ENCODE measurements at places on chromosomes 2 and 18.

DNA sequence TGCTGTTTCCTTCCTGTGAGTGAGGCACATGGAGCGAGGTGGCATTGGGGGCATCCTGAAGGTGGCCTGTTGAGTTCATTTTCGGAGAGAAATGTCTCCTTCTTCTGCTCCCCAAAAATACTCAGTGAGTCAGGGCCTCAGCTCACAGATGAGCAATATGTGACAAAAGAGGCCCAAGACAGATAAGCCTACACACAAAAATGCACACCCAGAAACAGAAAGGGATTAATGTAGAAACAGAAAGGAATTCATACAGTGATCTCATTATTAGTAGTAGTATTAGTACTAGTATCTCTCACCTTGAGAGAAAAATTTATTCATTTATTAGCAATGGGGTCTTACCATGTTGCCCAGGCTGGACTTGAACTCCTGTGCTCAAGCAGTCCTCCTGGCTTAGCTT lies 5.1 kb downstream of the GPR75 start:
- ATAC-seq, result no peak

DNA sequence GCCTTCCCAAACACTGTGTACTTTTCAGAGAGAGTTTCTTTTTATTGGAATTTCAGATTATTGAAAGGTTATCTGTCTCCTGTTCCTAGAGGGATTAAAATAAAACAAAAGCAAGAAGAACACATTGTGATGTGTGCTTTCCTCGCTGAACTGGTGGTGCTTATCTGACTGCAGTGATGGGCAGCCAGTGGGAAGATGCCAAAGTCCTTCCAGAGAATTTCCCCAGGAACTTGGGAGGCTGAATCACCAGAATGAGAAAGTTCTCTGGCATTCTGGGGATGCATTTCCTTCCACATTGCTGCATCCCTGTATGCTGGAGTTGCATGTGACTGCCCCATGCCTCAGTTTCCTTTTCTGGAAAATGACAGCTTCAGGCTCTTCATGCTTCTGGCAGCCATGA lies 53.9 kb upstream of the SEC11C start:
- ATAC-seq, result no peak

GRCh38 chr18:51070545-51070944 lies 40.5 kb downstream of the SMAD4 start:
- peak; percentile 93 for ATAC-seq

- ATAC-seq, result no peak
Observed at GRCh38 chr2:43190311-43191052, 35.9 kb downstream of the ZFP36L2 start.

- ATAC-seq, result no peak
Observed at GRCh38 chr2:63009490-63009889, 41.1 kb upstream of the OTX1 start.

DNA sequence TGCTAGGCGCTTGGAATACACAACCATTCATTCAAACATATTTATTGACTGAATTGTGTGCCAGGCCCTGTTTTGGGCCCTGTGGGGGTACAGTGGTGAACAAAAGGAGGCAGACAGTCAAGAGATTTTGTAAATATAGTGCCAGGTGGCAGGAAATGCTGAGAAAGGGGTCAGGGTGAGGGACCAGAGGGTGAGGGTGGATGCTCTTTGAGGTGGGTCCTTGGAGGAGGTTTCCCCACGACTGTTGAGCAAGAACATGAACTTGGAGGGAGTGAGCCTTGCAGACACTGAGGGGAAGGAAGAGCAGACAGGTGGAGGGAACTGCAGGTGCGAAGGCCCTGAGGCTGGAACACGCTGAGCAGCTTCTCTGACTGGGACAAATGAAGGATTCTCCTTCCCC lies 40.7 kb downstream of the ODC1 start:
- no peak for ATAC-seq

DNA sequence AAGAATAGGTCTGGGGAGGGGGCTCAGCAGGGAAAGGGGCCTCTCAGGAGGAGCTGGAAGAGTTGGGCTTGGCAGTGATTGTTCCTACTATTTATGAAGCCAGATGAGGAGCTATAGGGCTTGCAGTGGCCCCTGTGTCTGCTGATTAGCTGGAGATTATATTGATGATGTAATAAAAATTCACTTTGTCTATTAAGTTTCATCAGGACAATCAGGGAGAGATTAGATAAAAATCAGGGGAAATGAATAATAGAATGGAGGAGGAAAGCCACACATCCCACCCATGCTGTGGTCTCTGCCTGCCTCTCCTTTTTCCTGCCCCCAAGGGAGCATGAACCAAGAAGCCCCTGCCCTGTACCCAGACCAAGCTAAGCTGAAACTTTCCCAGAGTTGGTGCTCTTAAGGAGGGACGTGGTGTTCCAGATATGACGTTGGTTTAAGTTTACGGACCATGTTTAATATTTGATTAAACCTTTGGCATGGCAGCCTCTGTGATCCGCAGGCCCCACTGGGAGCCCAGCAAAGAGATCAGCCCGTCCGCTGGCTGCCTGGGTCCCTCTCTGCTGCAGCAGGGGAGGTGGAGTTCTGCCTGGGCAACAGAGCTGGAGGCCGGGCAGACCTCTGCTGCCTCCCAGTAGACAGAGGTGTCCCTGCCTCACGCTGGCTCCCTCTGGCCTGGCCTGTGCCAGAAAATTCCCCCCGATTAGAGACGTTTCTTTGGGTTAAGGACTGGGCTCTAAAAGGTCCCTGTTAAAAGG lies 15.3 kb downstream of the CELF4 start:
- ATAC-seq, result no peak

GRCh38 chr2:188303363-188304031 lies 11.8 kb downstream of the GULP1 start:
- ATAC-seq, result no peak

DNA sequence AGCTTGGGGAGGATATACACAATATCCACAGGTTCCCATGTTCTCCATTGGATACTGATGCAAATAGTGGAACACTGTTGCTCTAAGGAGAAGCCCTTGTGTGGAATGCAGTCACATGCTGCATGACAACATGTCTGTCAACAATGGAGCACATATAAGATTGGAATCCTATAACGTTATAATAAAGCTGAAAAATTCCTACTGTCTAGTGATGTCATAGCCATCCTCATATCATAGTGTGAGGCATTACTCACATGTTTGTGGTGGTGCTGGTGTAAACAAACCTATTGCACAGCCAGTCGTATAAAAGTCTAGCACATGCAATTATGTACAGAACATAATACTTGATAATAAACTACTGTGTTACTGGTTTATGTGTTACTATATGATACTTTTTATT lies 394.7 kb downstream of the FBXO15 start:
- ATAC-seq, result no peak

- no peak for ATAC-seq
Observed at GRCh38 chr18:76634564-76634963, 139.5 kb upstream of the ZNF516 start.

- ATAC-seq, result no peak
Observed at GRCh38 chr2:54084600-54084999, 30.8 kb upstream of the ACYP2 start.

DNA sequence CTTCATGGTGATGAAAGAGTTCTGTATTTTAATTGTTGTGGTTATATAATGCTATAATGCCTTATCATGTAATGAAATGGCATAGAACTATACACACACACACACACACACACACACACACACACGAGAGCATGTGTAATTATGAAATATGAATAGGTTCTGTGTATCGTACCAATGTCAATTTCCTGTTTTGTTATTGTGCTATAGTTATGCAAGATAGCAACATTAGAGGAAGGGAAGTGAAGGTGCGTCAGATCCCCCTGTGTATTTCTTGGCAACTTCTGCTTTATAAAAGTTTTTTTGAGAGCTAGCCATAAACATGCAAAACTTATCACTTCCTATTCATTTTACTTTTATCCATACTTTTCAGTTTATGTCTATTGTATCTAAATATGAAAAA lies 60.7 kb upstream of the ARHGAP15 start:
- ATAC-seq, result no peak

DNA sequence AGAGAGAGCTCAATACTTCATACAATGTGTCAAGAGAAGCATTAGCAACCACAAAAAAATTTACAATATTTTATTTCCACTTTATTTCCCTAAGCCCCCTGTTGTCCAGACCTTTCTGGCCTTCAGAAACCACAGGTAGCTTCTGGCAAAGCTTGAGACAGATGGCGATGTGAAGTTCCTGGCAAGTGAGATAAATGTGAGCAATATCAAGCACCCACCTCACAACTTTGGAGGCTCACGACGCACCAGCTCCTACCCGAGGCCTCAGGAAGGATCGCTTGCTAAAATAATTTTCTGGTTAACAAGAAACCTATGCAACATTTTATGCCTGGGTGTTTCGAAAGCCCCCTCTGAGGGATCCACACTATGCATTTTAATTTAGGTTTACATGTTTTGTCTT lies 158.1 kb upstream of the CHAC2 start:
- no peak for ATAC-seq

DNA sequence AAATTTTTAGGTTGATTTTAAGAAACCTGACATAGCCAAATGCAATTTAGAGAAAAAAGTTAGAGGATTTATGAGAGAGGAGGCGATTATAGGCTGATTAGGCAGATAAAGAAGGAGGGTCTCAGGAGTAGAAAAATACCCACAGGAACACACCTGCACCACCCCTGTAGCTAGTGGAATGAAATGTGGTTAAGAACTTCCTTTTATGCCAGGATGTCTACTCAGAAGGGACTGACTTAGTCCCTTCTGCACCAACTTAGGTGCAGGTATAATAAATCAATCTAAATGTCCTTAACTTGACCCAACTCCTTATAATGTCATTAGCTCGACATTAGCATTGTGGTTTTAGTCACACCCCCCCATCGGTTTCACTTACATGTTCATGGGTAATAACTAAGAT lies 1274.5 kb upstream of the TMEFF2 start:
- ATAC-seq, result no peak

DNA sequence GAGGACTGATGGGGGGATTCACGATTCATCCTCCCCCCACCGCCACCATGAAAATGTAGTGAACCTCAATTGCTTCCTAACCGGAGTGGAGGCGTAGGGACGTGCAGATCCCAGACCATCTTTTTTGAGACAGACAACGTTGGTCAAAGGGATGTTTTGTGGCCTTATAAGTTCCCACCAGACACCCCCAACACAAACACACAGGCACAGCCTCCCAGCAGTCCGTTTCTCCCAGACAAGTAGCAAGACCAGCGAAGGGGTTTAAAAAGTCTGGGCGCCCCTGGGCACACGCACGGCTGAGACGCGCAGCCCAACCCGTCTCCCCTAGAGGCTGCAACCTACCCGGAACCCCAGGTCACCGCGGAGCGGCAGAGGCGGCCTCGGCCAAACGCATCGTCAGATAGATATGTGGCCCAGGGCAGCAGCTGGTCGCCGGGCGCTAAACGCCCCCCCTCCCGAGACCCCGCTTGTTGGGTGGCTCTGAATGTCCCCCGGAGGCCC lies 1.3 kb downstream of the GBX2 start:
- ATAC-seq, result no peak

GRCh38 chr2:140349695-140350094 lies 1569.5 kb upstream of the NXPH2 start:
- no peak for ATAC-seq

DNA sequence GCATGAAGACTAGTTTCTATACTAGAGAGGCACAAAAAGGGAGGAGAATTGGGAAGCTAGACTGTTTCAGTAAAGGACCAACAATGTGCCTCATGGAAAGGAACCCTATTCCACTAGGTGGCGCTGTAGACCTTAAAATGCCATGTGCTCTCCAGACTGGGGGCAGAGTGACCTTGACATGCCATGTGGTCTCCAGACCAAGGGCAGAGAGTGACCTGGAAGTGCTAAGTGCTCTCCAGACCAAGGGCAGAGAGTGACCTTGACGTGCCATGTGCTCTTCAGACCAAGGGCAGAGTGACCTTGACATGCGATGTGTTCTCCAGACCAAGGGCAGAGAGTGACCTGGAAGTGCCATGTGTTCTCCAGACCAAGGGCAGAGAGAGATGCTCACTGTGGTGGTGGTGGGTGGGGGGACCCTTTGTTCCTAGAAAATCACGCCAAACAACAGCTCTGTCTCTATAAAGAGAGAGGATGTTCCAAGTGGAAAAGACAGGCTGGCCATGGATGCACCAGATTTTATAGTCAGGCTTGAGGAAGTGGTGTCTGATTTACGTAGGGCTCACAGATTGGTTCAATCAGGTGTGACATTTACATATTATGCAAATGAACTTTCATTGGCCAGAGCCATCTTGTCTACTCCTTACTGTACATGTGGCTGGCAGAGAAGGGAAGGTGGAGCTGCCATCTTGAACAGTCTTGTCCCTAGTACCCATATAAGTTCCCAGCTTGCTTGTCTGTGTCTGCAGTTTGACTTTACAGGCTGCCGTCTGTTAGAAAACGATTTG lies 344.0 kb upstream of the DDX18 start:
- no peak for ATAC-seq

- no peak for ATAC-seq
Observed at GRCh38 chr2:229003256-229003655, 267.8 kb downstream of the PID1 start.

- no peak for ATAC-seq
Observed at GRCh38 chr2:119681203-119681867, 2.3 kb downstream of the TMEM177 start.

- no peak for ATAC-seq
Observed at GRCh38 chr2:160816916-160817499, 323.4 kb upstream of the RBMS1 start.

- no peak for ATAC-seq
Observed at GRCh38 chr2:238106339-238106697, 6.2 kb downstream of the ESPNL start.

GRCh38 chr2:9398881-9399780 lies 24.2 kb downstream of the ITGB1BP1 start:
- ATAC-seq, result no peak

DNA sequence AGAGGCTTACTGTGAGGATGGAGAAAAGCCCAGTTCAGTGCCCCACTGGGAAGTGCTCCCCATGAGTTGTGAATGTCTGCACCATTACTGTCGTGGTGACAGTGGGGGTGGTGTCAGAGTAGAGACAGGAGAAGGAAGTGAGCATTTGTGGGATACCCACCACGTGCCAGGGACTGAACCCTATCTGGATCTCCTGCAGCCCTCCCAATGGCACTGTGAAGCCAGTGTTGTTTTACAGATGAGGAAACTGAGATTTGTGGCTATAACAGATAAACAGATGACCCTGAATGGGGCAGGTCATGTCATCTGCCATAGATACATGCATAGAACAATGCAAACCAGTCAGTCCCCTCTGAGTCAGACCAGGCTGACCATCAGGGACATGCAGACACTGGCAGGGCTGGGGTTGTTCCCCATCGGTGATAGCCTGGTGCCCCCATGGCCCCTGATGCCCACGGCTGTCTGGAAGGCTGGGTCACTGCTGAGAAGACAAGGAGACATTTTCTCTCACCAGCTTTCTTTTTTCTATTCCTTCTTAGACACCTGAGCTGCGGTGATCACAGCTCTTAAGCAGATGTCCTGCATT lies 60.8 kb downstream of the EMILIN2 start:
- ATAC-seq, result peak; percentile 22

- ATAC-seq, result no peak
Observed at GRCh38 chr18:4224031-4224704, 230.9 kb downstream of the DLGAP1 start.

- ATAC-seq, result no peak
Observed at GRCh38 chr2:64718250-64718885, 64.7 kb upstream of the SERTAD2 start.

Measured in activated T-helper 17 cell treated with anti-CD3 and anti-CD28 coated beads, Interleukin-2, amount 50 U/mL, for 72 hours (primary cell).